ENCODE measurements at places on chromosomes 5 and 9.

DNA sequence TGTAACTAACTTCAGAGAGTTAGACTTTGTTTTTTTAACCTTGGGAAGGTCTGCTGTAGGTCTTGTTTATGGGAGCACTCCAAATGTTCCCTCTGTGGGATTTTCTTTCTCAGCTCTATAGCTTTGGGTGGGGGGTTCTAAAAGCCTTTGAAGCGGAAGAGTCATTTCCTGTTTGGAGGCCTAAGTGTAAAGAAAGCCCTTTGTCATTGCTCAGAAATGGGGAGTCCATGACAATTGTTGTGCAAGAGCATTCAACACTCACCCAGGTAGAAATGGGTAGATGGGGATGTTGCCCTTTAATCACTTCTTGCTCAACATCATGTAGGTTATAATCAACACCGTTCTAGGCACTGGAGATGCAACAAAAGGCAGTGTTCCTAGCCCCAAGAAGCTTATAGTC lies 30.3 kb upstream of the MAST4 start:
- DNase-seq = no peak

DNA sequence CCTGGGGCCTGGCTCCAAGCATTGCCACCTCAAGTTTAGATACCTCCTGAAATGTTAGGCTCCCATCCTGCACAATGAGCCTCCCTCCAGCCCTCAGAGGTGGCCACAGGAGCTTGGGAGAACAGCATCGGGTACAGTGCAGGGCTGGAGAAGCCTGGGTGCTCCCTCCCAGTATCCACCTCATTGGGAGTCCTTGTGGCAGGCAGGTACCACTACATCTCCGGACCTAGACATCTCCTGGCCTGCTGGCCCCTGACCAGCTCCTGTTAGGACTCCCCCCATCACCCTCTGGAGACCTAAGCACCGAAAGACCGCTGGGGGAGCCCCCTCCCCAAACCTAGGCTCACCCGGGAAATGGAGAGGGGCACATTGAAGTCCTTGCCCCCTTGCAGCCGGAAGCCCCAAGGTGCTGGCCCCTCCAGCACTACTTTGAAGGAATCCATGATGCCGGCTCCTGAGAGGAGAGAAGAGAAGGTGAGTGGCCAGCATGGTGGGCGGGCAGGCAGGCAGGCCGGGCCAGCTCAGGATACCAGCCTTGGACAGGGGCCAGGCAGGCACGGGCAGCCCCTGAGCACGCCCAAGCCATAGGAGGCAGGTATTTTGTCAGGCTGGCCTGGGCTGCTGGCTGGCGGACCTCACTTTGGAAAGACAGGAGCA lies 1.2 kb downstream of the PDLIM7 start:
- no peak for DNase-seq

DNA sequence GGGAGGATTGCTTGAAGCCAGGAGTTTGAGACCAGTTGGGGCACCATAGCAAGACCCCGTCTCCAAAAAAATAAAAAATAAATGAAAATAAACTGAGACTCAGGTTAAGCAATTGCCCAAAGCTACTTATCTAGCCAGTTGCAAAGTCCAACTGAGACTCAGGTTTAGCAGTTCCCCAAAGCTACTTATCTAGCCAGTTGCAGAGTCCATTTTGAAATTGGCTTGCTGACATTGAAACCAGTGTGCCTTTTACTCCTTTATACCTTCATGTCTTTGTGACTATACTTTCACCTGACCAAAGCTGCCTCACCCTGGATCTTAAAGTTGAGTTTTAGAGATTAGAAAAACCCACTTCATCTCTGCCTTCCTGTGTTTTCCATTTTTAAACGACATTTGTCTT lies 66.5 kb downstream of the GALNT10 start:
- DNase-seq = no peak

DNA sequence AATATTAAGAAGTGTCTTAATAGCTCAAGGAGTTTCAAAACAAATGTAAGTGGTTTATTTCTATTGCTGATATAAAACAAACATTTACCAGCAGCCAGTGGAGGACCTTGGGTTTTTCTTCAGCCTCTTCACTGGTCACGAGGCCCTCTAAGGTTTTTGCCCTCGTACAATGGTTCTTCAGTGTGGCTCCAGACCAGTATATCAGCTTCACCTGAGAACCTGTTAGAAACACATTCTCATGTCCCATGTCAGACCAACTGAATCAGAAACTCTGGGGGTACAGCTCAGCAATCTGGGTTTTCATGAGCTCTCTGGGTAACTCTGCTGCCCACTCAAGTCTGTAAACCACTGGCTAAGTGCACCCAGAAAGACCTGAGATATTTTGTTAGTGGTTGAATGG lies 12.9 kb downstream of the WWC1 start:
- DNase-seq = no peak

GRCh38 chr5:95907740-95908706 lies 53.6 kb downstream of the ELL2 start:
- no peak for DNase-seq

DNA sequence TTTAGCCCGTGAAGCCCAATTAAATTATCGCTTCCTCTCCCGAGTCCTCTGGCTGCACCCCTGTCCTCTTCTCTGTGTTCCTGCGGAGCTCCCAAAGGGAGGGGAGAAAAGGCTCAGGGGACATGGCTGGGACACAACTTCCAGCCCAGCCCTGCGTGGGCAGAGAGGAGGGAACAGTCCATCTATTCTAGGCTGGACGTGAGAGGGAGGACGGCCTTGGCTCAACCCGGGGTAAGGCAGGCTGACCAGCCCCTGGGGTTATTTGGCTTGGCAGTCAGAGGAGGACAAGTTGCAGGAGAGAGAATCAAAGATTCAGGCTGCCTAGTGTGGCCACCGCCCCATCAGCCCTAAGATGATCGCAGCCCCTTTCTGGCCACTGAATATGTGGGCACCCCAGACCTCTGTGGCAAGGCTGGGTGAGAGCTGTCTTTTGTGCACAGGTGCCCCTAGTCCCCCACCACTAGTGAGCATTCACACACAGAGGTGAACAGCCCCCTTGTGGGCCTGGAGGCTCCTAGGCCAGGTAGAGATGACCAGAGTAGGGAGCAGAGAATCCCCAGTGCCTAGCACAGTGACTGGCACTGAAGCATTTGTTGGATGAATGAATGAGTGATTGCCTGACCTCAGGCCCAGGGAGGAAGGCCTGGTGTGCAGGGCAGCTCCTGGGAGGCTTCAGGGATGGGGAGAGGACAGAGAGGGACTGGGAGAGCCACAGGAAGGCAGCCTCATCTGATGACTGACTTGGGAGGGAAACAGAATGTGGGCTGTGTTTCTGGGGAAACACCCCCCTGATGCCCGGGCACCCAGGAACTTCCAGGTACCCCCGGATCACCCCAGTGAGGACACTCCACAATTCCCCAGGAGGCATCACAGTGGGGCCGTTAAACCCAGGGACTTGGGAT lies 133.9 kb downstream of the C9orf50 start:
- DNase-seq = peak; percentile 41
